Endothelial cell of coronary artery (primary cell): ENCODE measurements at places on chromosomes 12 and 14. TPM values are rescaled to one million over a fixed set of nuclear protein-coding genes. Genes with fewer than 3 reads are reported as not detected.

The CDCA3 gene
- total RNA-seq: 5.0 and 14.8 TPM in 2 replicates

The CLEC4D gene
- not detected in 2 replicates for total RNA-seq

The IQSEC3 gene
- not detected in 2 replicates for total RNA-seq

The AKAP6 gene
- 0.36 and 0.56 TPM in 2 replicates for total RNA-seq

The RERG gene
- total RNA-seq: 0.94 TPM in 1 of 2 replicates, not detected in the other

The SERPINA10 gene
- total RNA-seq: not detected in 2 replicates

The KRT7 gene
- total RNA-seq: 1,160 and 1,591 TPM in 2 replicates

The OLR1 gene
- not detected in 2 replicates for total RNA-seq

The LMNTD1 gene
- total RNA-seq: 0.45 TPM in 1 of 2 replicates, not detected in the other

The ENDOU gene
- total RNA-seq: 0.09 TPM in 1 of 2 replicates, not detected in the other

The SDS gene
- total RNA-seq: not detected in 2 replicates

The RTL1 gene
- total RNA-seq: not detected in 2 replicates

The PLA2G1B gene
- not detected in 2 replicates for total RNA-seq

The DIO3 gene
- not detected in 2 replicates for total RNA-seq

The KRT6C gene
- total RNA-seq: not detected in 2 replicates

The VWF gene
- 1,197 and 1,224 TPM in 2 replicates for total RNA-seq

The SOX5 gene
- 0.28 and 1.8 TPM in 2 replicates for total RNA-seq
